Activated CD4-positive, CD25-positive, alpha-beta regulatory T cell treated with anti-CD3 and anti-CD28 coated beads, Interleukin-2, amount 50 U/mL, for 16 hours (primary cell): ENCODE measurements at places on chromosomes 11 and 22.

- no peak for DNase-seq
These were observed 72.3 kb upstream of the CRYBB3 start for GRCh38 chr22:25127318-25127717.

GRCh38 chr11:11533751-11534150, 88.1 kb downstream of the GALNT18 start:
- no peak for DNase-seq

- no peak for DNase-seq
These were observed 22.1 kb downstream of the IGLL5 start for GRCh38 chr22:22909605-22910271.

DNA sequence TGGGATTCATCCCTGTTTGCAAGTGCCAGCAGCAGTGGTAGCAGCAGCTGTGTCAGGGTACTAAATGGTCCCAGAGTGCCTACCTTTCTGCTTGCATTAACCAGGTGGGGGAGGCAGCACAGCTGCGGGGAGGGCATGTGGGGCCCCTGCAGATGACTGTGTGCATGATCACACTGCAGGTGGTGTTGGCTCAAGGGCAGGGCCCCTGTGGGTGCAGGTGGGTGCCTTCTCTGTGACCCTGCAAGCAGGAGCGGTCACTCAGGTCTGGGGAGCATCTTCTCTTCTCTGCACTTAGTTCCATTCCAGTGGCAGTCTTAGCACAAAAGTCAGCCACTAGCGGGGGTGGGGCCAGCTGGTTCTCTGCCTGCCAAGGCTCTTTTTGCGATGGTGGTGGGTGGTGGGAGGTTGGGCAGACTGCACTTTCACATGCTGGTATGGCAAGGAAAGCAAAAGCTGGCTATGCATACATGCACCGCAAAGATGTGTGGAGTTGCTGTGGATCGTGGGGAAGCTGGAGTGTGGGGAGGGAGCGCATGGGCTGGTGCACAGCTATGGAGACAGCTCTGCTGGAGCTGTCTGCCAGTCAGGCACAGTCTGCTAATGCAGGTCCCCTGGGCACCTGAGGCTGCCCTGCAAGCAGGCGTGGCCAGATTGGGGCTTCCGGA, 157.1 kb downstream of the DYNC2H1 start:
- no peak for DNase-seq

DNA sequence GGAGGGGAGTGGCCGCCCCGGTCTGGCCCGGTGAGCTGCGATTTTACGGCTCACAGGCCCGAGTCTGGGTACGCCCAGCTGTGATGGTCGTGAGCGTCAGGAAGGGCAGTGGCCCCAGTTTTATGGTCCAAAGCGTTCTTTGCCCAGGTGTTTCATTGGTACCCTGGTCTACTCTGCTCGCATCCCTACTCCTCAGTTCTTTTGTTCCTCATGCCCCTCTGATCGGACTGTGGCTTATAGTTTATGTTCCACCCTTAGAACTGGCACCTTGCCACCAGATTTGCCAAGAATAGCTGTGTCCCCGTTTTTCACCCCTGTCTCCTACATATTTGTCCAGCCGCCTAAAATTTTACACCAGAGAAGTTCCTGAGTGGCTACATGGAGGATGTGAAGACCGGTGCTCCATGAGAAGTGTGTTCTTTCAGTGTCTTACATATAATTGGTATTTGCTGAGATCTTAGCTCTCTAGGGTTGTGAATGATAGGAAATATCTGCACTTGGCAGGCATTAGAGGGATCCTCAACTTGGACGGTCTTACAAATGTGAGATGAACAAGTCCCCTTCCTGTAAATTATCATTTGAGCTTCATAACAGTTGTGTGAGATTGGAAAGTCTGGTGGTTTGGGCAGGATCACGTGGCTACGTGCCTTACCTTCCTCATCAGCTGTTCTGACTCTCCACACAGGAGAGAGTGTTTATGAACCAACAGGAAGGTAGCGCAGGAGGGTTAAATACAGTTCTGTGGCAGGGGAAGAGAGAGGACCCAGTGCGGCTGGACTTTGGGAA, 1.1 kb downstream of the PANX1 start:
- no peak for DNase-seq

DNA sequence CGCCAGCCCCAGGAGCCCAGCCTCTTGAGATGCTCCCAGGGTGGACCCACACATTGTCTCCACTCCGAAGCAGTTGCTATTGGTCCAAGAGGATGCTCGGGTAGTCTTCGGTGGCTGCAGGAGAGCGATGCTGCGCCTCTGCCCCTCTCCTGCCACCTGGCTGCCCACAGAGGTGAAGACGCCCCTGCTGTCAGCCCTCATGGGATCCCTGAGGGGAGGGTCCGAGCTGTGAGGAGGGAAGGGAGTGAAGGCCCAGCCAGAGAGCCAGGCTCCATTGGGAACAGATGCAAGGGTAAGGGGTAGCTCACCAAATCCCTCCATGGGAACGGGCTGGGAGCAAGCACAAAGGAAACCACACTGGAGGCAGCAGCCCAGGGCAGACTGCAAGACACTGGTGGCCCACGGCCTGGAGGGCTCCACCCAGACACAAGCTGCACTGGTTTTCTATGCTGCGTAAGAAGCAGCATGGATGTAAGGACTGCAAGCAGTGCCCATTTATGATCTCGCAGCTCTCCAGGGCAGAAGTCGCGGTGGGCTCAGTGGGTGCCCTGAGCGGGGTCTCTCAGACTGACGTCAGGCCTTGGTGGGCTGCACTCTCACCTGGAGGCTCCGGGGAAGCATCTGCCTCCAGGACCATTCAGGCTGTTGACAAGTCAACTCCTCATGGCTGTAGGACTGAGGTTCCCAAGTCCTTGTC, 15.7 kb downstream of the TSPAN32 start:
- DNase-seq, result no peak

DNA sequence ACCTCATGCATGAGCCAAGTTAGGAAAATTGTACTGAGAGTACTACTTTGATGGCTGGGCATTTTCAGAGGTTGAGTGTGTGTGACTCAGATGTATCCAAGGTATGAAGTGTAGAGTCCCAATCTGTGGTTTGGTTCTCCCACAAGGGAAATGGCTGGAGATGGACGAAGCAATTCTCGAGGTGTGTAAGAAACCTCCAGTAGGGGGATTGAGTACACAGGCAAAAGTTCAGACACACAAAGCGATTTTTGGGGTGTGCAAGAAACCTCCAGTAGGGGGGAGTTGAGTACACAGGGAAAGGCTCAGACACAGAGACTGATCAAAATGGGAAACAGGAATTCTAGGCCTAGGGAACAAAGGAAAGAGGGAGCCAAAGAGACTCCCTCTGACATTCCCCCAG, 1536.3 kb downstream of the FAM181B start:
- DNase-seq, result no peak

DNA sequence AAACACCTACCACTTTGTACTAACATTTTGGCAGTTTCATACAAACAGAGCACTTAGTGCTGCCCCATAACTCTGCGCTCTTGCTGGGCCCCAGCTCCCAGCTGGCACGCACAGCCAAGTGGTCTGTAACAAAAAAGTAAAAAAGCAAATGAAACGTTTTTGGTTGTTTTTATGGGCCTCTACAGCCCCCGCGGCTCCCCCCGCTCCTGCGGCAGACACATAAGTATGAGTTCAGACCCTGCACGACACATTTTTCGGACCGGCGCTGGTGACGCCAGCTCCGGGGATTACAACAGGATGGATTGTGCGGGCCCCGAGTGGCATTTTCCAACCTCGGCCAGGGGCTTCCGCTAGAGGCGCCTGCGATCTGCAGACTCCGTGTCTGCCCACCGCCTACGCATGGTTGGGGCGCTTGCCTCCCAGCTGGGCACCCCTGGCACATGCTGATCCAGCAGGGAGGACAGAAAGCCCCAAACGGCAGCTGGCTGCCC, 418.2 kb downstream of the SOX6 start:
- DNase-seq, result no peak

DNA sequence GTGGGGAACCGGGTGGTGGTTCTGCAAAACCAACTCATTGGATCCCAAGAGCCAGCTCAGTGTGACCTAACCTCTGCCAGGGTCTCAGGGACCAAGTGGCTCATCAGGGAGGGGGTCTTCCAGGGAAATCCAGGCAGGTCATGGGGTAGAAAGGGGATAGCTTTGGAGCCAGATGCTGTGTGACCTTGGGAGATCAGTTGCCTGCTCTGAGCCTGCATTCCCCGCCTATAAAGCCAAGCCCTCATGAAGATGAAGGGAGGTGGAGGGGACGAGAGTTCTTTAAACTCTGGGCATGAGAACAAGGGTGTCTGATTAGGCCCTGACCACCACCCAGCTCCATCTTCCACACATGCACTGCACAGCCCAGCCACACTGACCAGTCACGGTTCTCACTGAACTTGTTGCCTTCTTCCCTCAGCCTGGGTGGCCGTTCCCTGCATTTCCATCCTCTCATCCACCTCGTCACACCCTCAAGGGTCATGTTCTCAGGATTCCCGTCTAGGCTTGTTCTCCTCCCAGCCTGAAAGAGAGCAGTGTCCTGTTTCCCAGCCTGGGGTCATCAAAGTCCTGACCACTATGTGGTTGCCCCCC, 475.5 kb downstream of the TBC1D22A start:
- no peak for DNase-seq

GRCh38 chr11:122882857-122883645, 492 bp downstream of the JHY start:
- DNase-seq, result no peak

DNA sequence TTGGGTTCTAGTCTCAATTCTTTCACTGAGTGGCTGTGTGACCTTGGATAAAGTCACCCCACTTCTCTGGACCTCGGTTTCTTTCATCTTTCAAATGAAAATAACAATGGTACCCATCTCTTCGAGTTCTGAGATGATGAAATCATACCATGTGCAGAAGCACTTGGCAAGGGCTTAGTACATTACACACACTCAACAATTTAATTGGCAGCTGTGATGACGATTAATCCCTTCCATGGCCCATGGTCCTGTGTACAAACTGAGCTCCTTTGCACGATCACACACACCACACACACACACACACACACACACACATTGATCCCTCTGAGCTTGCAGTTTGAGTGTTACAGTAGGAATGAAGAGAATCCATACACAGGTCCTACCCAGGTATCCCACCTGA, 103.4 kb upstream of the ASPHD2 start:
- DNase-seq, result no peak

DNA sequence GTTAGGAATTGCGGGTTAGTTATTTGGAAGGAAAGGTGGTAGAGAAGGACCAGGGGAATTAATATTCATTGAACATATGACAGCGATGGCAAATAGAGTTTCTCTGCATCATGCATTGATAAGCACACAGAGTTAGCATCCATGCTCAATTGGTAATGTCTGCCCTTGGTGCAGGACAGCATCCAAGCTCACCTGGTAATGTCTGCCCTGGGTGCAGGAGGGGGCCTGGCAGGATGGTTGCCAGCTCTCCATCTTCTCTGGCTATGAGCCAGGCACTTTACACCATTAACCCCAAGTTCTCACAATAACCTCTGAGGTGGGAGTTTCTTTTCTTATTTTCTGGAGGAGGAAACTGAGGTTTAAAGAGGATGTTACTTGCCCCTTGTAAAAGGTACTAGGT, 50.4 kb upstream of the RBFOX2 start:
- no peak for DNase-seq

DNA sequence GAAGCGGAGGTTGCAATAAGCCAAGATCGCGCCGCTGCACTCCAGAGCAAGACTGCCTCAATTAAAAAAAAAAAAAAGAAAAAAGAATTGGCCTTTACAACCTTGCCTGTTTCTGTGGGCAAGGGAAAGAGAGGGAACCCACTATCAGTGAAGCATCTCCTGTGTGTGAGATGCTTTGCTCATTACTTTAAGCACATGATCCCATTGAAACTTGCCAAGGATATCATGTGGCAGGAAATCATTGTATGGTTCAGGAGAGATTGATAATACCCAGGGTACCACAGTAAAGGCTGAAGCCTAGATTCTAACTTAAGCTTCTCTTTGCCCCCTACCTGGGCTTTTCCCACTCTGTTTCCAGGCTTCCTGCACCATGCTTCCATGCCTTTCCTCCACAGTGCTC, 3.6 kb downstream of the LDLRAD3 start:
- DNase-seq, result no peak

GRCh38 chr22:30167296-30167695, 79.3 kb downstream of the LIF start:
- no peak for DNase-seq

- DNase-seq, result no peak
These were observed 208.8 kb downstream of the TBC1D22A start for GRCh38 chr22:46971099-46971763.

- no peak for DNase-seq
These were observed 269.9 kb upstream of the SORL1-AS1 start for GRCh38 chr11:121722431-121723245.

GRCh38 chr22:25196326-25196725, 3.3 kb upstream of the CRYBB3 start:
- no peak for DNase-seq

- DNase-seq, result no peak
These were observed 953.2 kb downstream of the LRRC4C start for GRCh38 chr11:40506226-40506625.

DNA sequence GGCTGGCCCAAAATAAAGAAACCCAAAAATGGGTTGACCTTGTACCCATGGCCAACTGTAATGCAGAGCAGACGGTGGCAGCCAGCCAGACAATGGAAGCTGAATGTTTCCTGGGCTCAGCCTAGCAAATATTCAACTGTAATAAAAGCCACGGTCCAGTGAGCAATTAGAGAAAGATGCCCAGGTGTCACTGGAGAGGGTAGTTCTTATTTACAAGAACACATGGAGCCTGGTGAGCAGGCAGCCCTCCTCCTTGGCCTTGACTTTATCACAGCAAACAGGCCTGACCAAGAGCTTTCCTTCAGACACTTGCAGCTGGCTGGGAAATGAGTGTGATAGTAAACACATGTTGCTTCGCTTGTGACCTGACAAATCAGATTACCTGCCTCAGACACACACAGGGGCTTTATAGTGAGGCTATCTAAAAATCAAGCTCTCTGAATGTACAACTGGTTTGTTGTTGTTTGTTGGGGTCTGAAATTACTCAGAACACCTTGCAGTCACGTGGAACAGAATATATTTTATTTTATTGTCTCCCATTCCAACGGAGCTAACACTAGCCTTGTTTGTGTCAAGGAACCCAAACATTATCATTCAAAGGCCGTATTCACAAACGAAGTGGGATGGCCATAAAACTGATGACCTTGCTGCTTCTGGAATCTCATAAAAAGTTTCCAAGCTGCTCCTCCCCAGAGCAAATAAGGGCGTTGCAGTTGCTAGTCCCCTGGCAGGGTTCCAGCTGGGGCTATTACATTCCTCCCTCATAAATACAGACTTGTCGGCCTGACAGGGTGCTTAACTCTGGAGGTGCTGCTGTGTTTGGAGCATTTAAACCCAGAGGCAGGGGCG, 161.1 kb downstream of the BBOX1 start:
- DNase-seq, result no peak

- no peak for DNase-seq
These were observed 181.5 kb downstream of the MAML2 start for GRCh38 chr11:96161307-96162089.
